ENCODE measurements at places on chromosomes 5 and 9.

DNA sequence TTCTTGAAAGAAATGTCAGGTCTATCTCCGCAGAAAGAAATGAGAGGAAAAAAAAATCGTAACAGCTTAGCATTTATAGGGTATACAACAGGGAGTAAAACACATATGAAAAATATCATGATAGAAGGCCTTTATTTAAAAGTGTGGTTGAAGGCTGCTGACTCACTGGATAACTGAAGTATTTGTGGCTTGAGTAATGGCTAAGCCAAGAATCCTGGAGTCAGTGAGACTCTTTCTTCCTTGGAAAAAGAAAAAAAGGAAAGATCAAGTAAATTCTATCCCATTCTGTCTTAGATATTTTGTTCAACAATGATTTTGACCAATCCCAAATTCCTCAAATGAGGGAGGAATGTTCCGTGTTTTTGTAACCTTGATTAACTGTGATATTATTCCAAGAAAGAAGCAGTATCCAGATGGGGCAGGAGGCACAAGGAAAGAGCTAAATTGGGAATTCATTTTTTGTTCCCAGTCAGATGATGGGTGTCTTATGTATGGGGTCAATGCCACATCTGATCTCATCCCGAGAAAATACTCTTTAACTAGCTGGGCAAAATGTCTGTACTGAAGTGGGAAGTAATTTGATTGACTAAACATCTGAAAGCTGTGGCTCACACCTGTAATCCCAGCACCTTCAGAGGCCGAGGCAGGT is 64.3 kb upstream of the MYO10 start:
- no peak for DNase-seq

DNA sequence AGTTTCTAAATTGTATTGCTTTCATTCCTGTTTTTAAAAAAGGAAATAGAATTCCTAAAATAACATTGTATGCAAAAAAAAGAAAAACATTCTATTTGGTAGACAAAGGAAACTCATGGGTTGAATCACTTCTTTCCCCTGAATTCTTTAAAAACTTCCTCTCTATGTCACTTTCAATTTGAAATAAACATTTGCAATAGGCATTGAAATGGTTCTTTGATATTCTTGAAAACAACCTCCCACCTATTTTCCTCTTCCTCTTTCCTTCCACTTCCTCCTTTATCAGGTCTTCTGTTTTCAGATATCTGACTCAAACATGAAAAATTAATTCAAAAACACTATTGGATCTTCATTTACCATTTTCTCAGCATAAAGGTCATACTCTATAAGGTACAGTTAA is 442.0 kb upstream of the MEF2C start:
- DNase-seq: peak; percentile 19

GRCh38 chr5:92674321-92674720 is 906.7 kb downstream of the NR2F1-AS1 start:
- no peak for DNase-seq

DNA sequence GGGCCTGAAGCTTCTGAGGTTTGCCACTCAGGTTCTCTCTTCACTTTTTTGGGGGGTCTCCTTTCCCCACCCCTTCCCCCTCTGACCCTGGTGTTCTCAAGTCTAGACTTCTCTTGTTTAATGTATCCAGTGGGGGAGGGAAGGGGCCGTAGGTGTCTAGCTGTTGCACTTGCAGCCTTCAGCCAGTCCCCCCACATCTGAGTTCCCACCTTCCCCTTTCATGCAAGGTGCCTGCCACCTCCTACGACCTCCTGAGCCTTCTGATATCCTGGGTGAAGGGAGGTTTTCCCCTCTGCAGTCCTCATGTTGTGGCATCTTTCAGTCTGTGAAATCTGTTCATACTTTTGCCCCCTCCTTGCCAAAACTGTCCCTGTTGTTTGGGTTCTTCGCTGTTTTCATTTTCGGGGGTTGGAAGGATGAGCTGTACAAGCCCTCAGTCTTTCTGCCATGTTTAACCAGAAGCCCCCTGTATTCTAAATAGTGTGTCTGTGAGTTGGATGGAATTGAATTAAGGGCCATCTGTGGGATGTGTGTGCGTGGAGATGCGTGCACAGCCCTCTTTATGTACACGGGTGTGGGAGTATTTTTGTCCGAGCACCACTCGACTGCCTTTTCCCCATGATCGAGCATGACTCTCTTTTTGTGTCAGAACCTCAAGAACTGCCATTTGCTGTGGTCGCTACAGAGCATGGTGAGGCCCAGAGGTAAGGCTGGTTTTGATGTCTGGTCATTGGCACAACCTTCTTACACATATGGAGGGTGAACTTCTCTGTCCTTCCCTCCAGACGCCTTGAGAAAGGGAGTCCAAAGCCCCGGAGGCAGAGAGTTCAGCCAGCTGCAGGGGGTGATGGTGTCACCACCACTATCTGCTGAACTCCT is 23.6 kb downstream of the PRRC2B start:
- no peak for DNase-seq

- no peak for DNase-seq
These were observed 363.8 kb downstream of the LRRC70 start for GRCh38 chr5:62942384-62942783.

DNA sequence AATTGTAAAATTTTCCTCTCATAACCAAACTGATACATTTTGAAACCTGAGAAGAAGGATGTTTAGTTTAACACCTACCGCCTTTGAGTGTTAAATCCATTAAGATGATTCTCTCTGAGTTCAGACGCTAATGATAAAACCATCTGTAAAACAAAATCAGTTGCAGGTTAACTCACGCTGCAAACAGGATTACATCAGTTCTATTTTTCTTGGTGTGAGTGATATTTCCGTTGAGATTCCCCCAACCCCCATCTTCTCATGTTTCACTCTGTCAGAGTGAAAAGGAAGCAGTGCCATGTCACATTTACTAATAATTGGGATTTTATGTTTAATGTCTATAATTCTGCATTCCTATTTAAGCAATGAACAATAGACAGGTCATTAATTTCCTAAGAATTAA is 146.5 kb downstream of the FANCC start:
- no peak for DNase-seq

- no peak for DNase-seq
These were observed 619.4 kb downstream of the TLE1 start for GRCh38 chr9:81069923-81070322.

- DNase-seq: no peak
These were observed 1.5 kb downstream of the SHROOM1 start for GRCh38 chr5:132828846-132829494.

GRCh38 chr5:84260140-84260539 is 124.5 kb downstream of the EDIL3 start:
- no peak for DNase-seq

DNA sequence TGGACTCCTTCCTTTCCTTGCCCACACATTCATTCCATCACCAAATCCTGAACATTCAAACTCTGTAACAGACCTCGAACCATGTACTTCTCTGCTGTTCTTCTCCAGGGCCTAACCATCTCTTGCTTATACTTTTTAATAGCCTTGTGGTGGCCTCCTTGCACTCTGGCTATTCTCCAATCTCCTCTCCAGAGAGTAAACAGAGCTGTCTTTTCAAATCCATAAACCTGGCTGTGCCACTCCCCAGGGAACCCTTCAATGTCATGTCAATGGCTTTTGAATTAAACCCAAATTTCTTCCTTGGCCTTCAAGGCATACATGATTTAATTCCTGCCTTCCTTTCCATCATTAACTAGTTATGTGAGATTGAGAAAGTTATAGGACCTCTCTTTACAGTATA is 277.6 kb upstream of the EFNA5 start:
- no peak for DNase-seq

DNA sequence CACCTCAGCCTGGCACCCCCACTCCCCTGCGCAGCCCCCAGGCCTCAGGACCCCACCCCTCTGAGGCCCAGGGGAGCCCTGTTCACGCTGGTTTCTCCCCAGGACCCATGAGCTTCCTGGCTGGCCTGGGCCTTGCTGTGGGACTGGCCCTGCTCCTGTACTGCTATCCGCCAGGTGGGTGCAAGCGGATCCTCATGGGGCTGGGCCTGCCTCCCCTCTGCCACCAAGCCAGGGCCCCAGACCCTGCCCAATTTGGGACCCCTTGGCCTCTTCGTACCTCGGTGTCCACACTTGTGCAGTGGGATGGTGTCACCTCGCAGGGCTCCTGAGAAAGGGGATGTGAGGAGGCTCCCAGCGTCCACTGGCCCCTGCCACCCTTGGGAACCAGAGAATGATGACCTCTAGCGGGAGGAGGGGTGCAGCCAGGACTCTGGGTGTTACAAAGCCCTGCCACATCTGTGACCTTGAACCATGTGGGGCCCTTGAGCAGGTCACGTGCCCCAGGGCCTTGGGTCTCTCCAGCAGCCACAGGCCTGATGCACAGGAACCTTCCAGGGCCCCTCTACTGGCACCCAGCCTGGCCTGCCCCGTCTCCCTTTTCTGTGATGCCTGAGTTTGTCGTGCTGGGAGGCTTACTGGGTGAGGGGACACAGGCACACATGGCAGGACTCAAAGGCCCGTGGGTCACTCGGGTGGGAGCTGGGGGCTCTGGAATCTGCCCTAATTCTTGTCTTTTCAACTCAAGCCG is 16.3 kb downstream of the CARD19 start:
- DNase-seq: no peak

DNA sequence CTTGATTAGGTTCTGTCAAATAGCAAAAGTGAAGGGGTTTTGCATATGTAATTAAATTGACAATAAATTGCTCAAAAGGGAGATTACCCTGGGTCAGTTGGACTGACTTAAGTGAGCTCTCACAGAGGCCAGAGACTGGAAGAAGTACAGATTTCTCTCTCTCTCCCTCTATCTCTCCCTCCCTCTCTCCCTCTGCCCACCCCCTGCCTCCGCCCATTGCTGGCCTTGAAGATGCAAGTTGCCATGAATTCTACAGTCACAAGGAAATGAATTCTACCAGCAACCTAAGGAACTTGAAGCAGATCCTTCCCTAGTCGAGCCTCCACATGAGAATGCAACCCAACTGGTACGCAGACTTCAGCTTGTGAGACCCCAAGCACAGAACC is 119.2 kb downstream of the LPAR1 start:
- DNase-seq: no peak

DNA sequence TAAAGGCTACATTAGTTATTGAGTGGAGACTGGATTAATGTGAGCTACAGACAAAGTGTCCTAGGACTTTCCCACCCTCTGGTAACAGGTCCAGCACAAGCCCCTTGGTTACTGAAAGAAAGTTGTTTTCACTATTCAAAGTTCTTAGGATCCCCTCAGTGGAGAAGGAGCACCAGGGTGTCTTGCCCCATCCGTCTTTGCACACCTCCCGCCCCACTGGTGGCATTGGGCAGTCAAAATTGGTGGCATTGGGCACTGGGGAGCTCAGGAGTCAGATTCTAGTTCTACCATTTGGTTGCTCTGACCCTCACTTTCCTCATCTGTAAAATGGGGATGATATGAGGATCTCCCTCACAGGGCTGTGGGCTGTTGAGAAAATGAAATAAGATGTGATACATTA is 2.4 kb upstream of the ANGPTL2 start:
- DNase-seq: no peak

- DNase-seq: no peak
These were observed 95.3 kb downstream of the GALNT10 start for GRCh38 chr5:154285661-154286408.

DNA sequence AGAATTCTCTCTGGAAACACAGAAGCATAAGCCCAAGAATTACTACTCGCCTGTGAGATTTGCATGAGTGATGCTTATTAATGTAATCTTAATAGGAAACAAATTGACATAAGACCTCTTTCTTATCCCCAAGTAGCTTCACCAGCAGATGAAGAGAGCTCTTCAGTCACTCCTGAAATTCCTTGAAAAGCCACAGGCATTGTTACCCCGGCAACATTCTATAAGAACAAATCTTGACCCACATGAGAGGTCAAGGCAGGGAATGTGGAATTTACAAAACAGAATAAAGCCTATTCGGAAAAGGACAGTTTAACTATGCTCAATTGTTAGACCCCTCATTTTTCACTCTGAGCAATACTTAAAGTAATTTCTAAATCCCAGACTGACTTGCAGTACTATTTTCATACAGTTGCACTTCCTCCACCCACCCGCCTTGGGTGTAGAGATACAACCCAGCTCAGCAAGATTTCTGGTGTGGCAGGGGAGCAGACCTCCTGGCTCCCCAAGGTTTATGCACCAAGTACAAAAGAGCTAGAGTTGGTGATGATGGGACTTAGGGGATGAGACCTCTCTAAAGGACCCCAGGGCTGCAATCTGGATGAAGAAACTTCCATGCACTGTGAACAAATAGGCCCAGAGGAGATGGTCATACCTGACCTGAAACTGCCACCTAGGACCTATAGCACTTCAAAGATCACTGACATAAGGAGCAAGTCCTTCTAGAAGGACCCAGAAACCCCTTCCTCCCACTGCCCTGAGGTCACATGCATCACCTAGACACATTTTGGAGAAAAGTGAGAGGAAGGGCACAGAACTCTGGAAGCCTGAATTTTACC is 242.1 kb downstream of the ZNF608 start:
- no peak for DNase-seq

DNA sequence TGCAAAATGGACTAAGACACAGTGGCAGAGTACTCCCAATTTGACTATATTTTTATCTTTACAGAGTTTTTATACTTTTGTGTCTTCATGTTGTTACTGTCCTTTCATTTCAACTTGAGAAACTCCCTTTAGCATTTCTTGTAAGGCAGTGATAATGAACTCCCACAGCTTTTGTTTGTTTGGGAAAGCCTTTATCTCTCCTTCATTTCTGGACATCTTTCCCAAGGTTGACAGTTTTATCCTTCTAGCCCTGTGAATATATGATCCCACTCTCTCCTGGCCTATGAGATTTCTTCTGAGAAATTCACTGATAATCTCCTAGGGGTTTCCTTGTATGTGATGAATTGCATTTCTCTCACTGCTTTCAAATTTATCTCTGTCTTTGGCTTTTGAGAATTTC is 9.2 kb upstream of the SARDH start:
- DNase-seq: no peak

GRCh38 chr5:73783828-73784227 is 157.8 kb downstream of the ARHGEF28 start:
- no peak for DNase-seq

DNA sequence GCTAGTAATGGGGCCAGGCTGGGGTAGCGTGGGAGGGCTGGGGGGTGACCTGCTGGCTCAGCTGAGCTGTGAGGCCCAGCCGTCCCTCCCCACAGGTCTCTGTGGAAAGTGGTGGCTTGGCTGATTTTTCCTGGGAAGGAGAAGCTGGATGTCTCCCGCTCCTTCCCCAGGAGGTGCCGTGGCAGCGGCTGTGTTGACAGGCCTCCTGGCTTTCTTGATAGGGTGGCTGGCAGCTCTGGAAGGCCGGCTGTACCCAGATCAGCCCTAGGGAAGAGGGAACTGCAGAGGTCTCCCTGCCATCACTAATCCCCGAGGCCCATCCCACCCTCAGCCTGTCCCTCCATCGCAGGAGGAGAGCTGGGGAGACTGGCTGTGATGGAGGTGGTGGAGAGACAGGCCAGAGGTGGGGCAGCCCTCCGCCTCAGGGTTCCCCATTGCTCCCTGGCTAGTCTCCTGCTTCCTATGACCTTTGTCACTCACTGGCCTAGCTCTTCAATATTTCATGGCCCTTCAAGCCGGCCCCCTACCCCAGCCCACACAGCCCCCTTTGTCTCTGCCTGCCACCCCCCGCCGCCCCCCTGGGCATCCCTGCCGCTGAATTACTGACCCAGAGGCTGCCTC is 6.8 kb downstream of the CXXC5 start:
- DNase-seq: no peak

- DNase-seq: no peak
These were observed 181.6 kb downstream of the EPB41L4A start for GRCh38 chr5:112237456-112237855.

- DNase-seq: no peak
These were observed 62.8 kb downstream of the CDKN2A start for GRCh38 chr9:21931428-21931827.

All from naive B cell (primary cell).